H1 (cell line): ENCODE measurements at places on chromosomes 13 and 19. TPM values are rescaled to one million over a fixed set of nuclear protein-coding genes. Genes with fewer than 3 reads are reported as not detected.

Gene ZNF331
- total RNA-seq, result 36.7 and 44.1 TPM in 2 replicates

GRCh38 chr19:21362291-21362690 lies 3.5 kb downstream of the ZNF738 start:
- DNase-seq, result no peak

- DNase-seq, result no peak
Observed at GRCh38 chr19:13538601-13539253, 32.4 kb upstream of the CACNA1A start.

DNA sequence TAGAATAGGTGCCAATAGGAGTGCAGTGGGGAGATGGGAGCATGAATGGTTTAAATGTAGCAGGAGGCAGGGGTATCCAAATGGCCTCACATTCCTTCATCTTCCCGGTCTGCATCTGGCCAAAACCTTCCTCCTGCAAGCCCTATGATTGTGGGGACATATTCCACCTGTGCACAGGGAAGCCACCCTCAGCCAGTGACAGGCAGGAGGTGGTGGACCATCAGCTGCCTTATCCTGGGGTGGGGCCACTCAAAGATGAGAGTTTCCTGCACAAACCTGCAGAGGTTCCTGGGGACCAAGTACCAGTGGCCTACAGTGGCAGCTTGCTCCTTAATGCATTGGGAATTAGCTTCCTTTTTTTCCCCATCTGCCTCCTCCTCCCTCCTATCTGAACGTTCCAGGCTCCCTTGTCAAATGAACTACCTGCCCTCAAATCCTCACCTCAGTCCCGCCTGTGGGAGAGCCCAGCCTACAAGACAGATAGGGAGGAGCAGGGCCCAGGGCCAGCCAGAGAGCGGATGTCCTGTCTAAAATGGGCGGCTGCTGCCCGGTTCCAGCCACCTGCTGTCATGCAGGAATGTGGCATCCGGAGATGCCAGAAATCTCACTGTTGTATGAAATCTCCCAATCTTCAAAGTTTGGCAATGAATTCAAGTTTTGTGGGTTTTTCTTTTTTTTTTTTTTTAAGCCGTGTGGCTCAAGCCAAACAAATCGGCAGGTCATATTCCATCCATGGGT lies 85.0 kb downstream of the TSHZ3 start:
- no peak for DNase-seq

GRCh38 chr13:110332750-110333149 lies 25.7 kb downstream of the COL4A2 start:
- DNase-seq, result no peak

DNA sequence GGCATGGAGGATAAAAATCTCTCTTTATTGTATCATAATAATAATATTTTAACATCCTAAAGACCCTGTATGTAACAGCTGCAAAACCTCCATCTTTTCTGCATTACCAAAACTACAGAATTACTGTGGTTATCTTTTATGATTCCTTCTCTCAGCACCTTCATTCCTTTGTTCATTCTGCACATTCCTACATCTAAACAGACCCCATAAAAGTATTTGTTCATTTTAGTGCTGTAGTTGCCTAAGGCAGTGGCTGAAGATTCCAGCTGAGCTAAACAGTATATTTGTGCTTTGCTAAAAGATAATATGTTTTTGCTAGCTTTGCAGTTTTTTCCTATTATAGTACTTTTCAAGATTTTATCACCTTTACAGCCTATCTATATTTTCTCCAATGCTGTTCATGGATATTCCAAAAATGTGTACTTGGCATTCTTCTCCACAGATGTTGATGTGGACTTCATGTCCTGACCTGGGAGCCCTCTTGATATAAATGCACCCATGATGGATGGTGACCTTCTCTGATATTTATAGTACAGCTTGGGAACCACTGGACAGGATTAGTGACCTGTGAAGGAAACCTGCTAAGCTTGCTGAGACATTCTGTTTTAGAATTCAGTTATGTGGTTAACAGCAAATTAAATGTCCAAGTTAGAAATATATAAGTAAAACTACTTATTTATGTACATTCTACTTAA lies 2832.9 kb upstream of the PCDH20 start:
- DNase-seq, result no peak
